ENCODE measurements at places on chromosomes 1 and 21. TPM values are rescaled to one million over a fixed set of nuclear protein-coding genes. Genes with fewer than 3 reads are reported as not detected.
A peak's percentile ranks its signal among the peaks of the same experiment; 100 is the strongest.

DNA sequence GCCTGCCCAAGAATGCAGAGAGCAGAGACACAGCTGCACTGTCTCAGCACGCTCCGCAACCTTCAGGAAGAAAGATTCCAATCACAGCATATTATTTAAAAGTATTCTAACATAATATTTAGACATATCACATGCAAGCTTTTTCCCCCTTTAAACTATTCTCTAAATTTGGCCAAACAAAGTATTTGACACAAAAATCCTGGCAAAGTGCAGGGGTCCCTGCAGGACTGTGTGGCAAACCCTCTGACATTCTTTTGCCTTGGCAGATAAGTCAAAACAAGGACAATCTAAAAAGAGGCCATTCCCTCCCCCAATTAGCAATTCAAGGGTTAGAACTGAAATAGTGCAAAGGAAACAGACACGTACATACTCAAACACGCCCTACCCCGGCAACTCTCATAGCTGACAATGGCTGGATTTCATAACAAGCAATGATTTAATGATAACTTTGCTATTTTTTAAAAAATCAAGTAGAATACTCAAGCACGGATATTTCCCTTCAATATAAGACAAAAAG lies 225.3 kb downstream of the MRPL39 start:
- no peaks in the 10 kb centered on the region for H3K36me3 ChIP-seq
- H3K4me1 ChIP-seq: peaks cover 11% of the 10 kb centered on the region
- DNase-seq: no peak
- H3K27me3 ChIP-seq: peaks cover 4% of the 10 kb centered on the region
- no peak overlapping the region for H3K4me3 ChIP-seq

DNA sequence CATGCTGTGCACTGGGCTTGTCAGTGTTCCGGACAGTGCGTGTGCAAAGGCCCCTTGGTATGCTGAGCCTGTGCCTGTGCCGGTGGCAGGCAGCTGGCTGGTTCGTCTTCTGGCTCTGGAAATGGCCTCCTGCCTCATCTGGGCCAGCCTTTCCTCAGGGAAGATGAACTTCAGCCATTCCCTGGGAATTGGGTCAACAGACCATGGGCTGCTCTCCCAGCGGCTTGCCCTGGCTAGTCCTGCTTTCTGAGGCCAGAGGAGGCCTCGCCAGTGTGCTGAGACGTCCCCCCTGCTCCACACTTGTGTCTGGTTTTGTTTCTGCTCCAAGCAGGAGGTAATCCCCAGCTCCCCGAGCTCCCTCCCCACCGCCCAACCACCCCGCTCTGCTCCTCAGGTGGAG lies 32.6 kb upstream of the RD3 start:
- peaks cover 6% of the 10 kb centered on the region for H3K27me3 ChIP-seq
- no peak for DNase-seq
- H3K36me3 ChIP-seq: no peaks in the 10 kb centered on the region
- H3K4me1 ChIP-seq: peaks cover 7% of the 10 kb centered on the region
- no peak overlapping the region for H3K4me3 ChIP-seq

PRDM16 gene
- total RNA-seq: 0.03 TPM

DNA sequence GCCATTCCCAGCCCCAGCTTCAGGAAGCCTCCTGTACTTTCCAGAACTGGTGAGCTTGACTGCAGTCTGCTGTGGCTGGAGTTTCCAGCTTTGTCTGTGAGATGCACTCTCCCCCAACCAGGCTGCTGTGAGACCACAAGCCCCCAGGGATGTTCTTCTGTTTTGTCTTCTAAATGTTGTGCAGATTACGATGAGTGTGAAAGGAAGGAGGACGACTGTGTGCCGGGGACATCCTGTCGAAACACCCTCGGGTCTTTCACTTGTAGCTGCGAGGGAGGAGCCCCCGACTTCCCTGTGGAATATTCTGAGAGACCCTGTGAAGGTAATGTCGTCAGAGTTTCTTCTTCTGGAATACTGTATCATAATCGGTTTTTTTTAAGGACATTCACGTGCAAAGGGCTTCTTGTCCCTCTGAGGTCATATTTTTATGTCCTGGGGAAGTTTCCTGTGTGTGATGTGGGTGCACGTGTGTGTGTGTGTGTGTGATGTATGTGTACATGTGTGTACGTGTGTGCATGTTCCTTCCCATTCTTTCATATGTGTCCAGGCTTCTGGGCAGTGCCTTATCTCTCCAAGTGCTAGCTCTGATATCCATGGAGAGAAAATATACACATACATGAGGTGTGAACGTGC lies 49.9 kb downstream of the UMODL1 start:
- peaks cover 58% of the 10 kb centered on the region for H3K27me3 ChIP-seq
- no peaks in the 10 kb centered on the region for H3K36me3 ChIP-seq
- H3K27ac ChIP-seq: no peak overlapping the region
- H3K4me1 ChIP-seq: peaks cover 30% of the 10 kb centered on the region

- no peak overlapping the region for H3K4me3 ChIP-seq
- H3K27ac ChIP-seq: no peak overlapping the region
- DNase-seq: no peak
- no peaks in the 10 kb centered on the region for H3K4me1 ChIP-seq
- H3K27me3 ChIP-seq: no peaks in the 10 kb centered on the region
Measured at GRCh38 chr1:241963722-241964121, 6.2 kb downstream of the BECN2 start.

A3GALT2 gene
- total RNA-seq: not detected

SLC9C2 gene
- total RNA-seq: not detected

KRTAP26-1 gene
- not detected for total RNA-seq

CREB3L4 gene
- 8.4 TPM for total RNA-seq

DNA sequence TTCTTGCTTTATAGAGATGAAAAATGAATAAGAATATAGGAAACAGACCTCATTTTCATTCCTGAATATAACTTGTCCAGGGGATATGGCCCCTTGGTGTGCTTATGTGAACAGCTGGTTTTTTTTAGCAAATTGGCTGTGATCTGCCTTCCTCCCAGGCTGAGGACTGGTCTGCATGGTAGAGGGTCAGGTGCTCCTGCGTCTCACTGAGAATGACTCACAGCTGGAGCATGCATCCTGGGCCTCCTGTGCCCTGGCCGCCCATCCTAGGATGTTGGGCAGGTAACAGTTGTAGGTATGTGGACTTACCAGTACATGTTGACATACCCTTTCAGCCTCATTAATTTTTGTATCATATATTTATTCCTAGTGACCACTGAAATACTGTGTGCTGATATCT lies 29.8 kb downstream of the AGT start:
- DNase-seq: no peak
- H3K4me1 ChIP-seq: peaks cover 17% of the 10 kb centered on the region
- no peak overlapping the region for H3K4me3 ChIP-seq
- H3K36me3 ChIP-seq: peaks cover 50% of the 10 kb centered on the region

DNA sequence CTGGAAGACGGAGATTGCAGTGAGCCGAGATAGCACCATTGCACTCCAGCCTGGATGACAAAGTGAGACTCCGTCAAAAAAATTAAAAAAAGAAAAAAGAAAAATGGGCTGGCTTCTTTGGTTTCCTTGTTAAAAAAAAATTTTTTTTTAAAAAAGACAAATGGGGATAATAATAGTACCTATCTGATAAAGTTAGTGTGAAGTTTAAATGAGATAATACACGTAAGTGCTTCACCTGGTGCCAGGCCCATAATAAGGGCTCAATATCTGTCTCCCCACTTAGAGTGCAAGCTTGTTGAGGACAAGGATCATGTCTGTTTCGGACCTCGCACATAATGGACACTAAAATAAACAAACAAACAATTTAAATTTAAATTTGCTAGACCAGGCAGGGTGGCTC lies 30.0 kb upstream of the HTR1D start:
- DNase-seq: no peak
- no peaks in the 10 kb centered on the region for H3K36me3 ChIP-seq
- no peaks in the 10 kb centered on the region for H3K4me1 ChIP-seq
- peaks cover 8% of the 10 kb centered on the region for H3K27me3 ChIP-seq
- H3K4me3 ChIP-seq: no peak overlapping the region
- H3K27ac ChIP-seq: no peak overlapping the region

DNA sequence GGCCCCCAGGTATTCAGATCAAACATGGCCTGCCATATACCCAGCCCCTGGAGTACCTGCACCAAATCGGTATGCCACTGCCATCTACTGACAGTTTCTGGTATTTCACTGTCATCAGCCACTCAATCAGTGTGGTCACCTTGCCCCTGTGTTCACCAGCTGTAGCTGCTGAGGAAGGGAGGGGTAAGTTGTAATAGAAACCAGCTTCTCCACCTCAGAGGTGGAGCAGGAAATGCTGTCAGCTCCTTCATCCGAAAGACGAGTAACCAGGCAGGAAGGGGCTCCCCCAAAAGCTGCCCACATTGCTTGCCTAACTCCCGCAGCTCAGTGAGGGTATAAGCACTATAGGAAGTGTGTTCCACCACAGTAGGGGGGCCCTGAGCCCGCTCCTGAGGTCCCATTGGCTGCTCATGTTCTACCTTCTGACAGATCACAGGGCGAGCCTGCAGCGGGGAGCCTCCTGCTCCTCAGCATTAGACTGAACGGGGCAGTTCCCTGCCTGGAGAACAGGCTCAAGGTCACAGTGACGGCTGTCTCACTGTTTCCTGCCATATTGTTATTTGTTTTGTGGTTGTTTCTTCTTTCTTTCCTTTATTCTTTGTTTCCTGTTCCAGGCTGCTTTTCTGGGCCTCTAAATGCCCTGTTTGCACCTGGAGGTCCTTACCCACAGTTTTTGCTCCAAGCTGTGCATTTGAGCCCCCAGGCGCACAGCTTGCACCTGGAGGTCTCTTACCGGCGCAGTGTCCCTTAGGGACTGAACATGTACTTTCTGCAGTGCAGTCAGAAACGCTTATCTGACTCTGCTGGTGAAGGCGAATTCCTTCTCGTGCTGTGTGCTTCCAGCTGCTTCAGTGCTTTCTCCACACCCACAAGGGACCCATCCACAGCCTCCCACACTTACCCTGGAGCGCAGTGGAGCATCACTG lies 1638.3 kb downstream of the MRPL39 start:
- DNase-seq: peak; percentile 85
- peak overlapping the region; percentile 31 for H3K4me3 ChIP-seq
- peak overlapping the region; percentile 88 for H3K27ac ChIP-seq
- H3K4me1 ChIP-seq: peaks cover 28% of the 10 kb centered on the region
- H3K36me3 ChIP-seq: no peaks in the 10 kb centered on the region
- no peaks in the 10 kb centered on the region for H3K27me3 ChIP-seq

DNA sequence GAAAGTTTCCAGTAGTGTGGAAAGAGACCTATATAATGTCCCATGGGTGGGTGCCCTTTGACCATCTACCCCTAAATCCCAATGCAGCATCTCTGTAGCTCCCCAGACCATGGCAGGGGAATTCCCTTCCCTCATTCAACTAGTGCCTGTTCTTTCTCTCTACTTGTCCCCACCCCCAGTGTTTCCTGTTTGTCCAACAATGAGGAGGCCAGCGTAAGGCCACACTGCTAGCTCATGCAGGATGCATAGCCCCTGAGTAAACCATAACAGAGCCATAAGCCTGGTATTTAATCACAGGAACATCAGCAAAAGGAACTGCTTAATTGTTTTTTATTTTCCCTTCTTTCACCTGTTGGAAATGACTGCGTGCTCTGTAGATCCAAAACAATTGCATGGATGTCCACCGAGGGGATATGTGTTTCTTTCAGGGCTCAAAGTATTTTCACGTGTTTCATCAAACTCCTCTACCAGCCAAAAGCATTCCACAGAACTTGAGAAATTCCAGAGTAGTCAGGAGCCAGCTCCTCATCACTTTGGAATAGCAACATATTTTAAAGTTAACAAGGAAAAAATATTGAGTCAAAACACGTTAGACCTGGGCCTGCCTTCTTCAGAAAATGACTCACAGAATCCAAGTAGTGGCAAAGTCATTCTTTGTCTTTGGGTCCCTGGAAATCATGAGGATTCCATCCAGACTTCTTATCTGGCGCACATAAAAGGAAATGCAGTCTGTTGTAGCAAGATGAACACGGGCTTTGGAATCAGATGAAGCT lies 162.5 kb upstream of the SGIP1 start:
- H3K4me3 ChIP-seq: peak overlapping the region; percentile 4
- H3K36me3 ChIP-seq: peaks cover 69% of the 10 kb centered on the region
- no peaks in the 10 kb centered on the region for H3K27me3 ChIP-seq
- peak overlapping the region; percentile 87 for H3K27ac ChIP-seq
- H3K4me1 ChIP-seq: peaks cover 85% of the 10 kb centered on the region

- peaks cover 5% of the 10 kb centered on the region for H3K4me1 ChIP-seq
- H3K27me3 ChIP-seq: no peaks in the 10 kb centered on the region
- DNase-seq: no peak
- no peak overlapping the region for H3K4me3 ChIP-seq
Measured at GRCh38 chr1:185412385-185413087, 95.5 kb upstream of the IVNS1ABP start.

GRCh38 chr1:156115514-156116374 lies 1.2 kb downstream of the LMNA start:
- no peak for DNase-seq
- H3K27ac ChIP-seq: peak overlapping the region; percentile 66
- peaks cover 17% of the 10 kb centered on the region for H3K27me3 ChIP-seq
- peak overlapping the region; percentile 95 for H3K4me3 ChIP-seq
- H3K36me3 ChIP-seq: peaks cover 3% of the 10 kb centered on the region

GRCh38 chr1:203525685-203526084 lies 31.7 kb downstream of the OPTC start:
- H3K4me3 ChIP-seq: no peak overlapping the region
- no peak for DNase-seq
- no peaks in the 10 kb centered on the region for H3K27me3 ChIP-seq

Data from activated CD4-positive, alpha-beta memory T cell treated with anti-CD3 and anti-CD28 coated beads, Interleukin-2, amount 10 ng/mL, durations not matched to agents 7 days and 5 days (primary cell).